Activated T-cell treated with anti-CD3 and anti-CD28 coated beads, Interleukin-2, amount 50 U/mL, for 24 hours (primary cell): ENCODE measurements at places on chromosomes 13 and 19.

DNA sequence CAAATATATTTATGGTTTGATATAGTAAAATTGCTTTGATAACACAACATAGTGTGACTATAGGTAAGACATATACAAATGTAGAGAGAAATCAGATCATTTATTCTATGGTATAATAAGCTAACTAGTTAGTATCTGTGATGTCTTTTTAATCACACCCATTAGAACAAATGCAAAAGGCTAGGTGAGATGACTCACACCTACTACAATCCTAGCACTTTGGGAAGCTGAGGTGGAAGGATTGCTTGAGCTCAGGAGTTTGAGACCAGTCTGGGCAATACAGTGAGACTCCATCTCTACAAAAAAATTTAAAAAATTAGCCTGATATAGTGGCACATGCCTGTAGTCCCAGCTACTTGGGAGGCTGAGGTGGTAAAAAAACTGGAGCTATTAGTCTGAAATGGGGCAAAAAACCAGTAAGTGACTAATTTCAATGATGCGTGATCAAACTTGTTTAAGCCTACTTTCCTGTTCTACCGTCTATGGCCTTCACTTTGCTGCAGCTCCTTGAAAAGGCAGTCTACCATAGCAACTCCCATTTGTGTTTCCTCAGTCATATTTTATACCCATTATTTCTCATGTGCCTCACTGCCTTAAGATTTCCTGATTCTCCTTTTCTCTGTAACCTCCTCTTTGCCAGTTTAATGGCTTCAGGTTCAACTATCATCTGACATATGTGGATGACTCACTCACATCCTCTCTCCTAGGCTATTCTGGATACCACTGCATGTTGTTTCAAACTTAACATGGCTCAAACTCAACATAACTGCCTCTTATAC is 12.5 kb downstream of the ALG5 start:
- no peak for DNase-seq
- H3K4me3 ChIP-seq: no peak overlapping the region
- H3K36me3 ChIP-seq: peaks cover 96% of the 10 kb centered on the region
- no peaks in the 10 kb centered on the region for H3K27me3 ChIP-seq

GRCh38 chr19:40241125-40241808 is 14.8 kb upstream of the CCNP start:
- no peaks in the 10 kb centered on the region for H3K4me1 ChIP-seq
- H3K27me3 ChIP-seq: no peaks in the 10 kb centered on the region
- peaks cover 75% of the 10 kb centered on the region for H3K36me3 ChIP-seq

GRCh38 chr19:2051773-2052704 is 995 bp upstream of the MKNK2 start:
- peaks cover 15% of the 10 kb centered on the region for H3K36me3 ChIP-seq
- peak overlapping the region; percentile 73 for H3K4me3 ChIP-seq
- DNase-seq: peak; percentile 63
- no peaks in the 10 kb centered on the region for H3K27me3 ChIP-seq

DNA sequence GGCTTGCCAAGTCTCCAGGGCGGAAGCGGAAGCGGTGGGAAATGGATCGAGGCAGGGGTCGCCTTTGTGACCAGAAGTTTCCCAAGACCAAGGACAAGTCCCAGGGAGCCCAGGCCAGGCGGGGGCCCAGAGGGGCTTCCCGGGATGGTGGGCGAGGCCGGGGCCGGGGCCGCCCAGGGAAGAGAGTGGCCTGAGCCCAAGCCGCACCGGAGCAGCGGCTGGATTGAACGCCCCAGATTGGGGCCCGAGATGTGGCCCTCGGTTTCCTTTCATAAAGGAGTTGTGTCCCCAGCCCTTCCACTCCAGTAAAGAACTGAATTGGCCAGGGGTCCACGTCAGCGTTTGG is 548 bp upstream of the P2RY11 start:
- H3K27me3 ChIP-seq: no peaks in the 10 kb centered on the region
- H3K4me3 ChIP-seq: peak overlapping the region; percentile 94
- no peak for DNase-seq
- H3K27ac ChIP-seq: peak overlapping the region; percentile 97
- peaks cover 93% of the 10 kb centered on the region for H3K36me3 ChIP-seq

- H3K27ac ChIP-seq: no peak overlapping the region
- H3K4me1 ChIP-seq: peaks cover 20% of the 10 kb centered on the region
- no peak for DNase-seq
- H3K36me3 ChIP-seq: no peaks in the 10 kb centered on the region
- H3K4me3 ChIP-seq: no peak overlapping the region
Observed at GRCh38 chr13:27177852-27178251, 6.2 kb upstream of the USP12 start.

- no peaks in the 10 kb centered on the region for H3K4me1 ChIP-seq
- DNase-seq: no peak
- no peaks in the 10 kb centered on the region for H3K36me3 ChIP-seq
- H3K27me3 ChIP-seq: peaks cover 5% of the 10 kb centered on the region
- no peak overlapping the region for H3K27ac ChIP-seq
Observed at GRCh38 chr13:47798906-47799305, 202.2 kb downstream of the SUCLA2 start.

- H3K36me3 ChIP-seq: no peaks in the 10 kb centered on the region
- H3K27me3 ChIP-seq: peaks cover 8% of the 10 kb centered on the region
- no peak overlapping the region for H3K4me3 ChIP-seq
- H3K4me1 ChIP-seq: peaks cover 41% of the 10 kb centered on the region
Observed at GRCh38 chr19:47521473-47522180, 6.8 kb upstream of the NAPA start.

DNA sequence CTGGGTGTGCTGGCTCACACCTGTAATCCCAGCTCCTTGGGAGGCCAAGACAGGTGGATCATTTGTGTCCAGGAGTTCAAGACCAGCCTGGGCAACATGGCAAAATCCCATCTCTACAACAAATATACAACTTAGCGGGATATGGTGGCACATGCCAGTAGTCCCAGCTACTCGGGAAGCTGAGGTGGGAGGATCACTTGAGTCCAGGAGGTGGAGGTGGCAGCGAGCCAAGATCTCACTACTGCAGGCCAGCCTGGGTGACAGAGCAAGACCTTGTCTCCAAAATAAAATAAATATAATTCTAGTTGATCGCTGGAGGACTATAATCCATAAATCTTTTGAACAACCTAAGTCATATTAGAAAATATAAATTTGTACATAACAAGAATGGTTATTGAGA is 1061.5 kb upstream of the PCDH9 start:
- no peak overlapping the region for H3K4me3 ChIP-seq
- no peak for DNase-seq
- H3K27ac ChIP-seq: no peak overlapping the region
- H3K36me3 ChIP-seq: no peaks in the 10 kb centered on the region

DNA sequence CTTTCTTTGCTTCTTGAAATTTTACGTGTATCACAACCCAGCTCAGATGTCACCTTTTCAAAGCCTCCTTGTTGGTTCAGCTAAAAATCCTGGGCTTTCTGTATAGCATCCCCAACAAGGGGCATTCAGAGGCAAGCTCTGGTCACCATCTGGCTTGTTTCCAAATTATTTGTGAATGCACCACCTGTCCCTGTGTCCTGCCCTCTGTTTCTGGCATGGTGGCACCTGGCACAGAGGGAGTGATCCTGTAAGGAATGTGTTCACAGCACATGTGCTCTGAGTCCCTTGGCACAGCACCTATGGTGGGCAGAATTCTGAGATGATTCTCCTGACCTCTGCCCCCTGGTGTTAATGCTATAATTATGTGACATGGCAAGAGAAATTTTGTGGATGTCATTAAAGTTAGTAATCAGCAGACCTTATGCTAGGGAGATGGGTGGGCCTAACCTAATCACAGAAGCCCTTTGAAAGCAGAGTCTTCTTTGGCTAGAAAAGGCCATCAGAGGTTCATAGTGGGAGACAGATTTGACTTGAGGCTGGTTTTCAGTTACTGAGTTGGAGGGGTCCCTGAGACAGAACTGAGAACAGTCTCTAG is 76.3 kb downstream of the ZNF429 start:
- H3K36me3 ChIP-seq: peaks cover 11% of the 10 kb centered on the region
- no peak overlapping the region for H3K4me3 ChIP-seq
- no peak for DNase-seq
- no peak overlapping the region for H3K27ac ChIP-seq
- H3K27me3 ChIP-seq: peaks cover 11% of the 10 kb centered on the region
- peaks cover 16% of the 10 kb centered on the region for H3K4me1 ChIP-seq

GRCh38 chr13:66212511-66212910 is 1017.6 kb downstream of the PCDH9 start:
- no peaks in the 10 kb centered on the region for H3K27me3 ChIP-seq
- no peaks in the 10 kb centered on the region for H3K36me3 ChIP-seq
- H3K4me1 ChIP-seq: no peaks in the 10 kb centered on the region
- no peak for DNase-seq

GRCh38 chr13:48236528-48237353 is 3.7 kb downstream of the ITM2B start:
- H3K36me3 ChIP-seq: peaks cover 48% of the 10 kb centered on the region
- no peak for DNase-seq
- peak overlapping the region; percentile 93 for H3K4me3 ChIP-seq
- peak overlapping the region; percentile 58 for H3K27ac ChIP-seq
- no peaks in the 10 kb centered on the region for H3K27me3 ChIP-seq

DNA sequence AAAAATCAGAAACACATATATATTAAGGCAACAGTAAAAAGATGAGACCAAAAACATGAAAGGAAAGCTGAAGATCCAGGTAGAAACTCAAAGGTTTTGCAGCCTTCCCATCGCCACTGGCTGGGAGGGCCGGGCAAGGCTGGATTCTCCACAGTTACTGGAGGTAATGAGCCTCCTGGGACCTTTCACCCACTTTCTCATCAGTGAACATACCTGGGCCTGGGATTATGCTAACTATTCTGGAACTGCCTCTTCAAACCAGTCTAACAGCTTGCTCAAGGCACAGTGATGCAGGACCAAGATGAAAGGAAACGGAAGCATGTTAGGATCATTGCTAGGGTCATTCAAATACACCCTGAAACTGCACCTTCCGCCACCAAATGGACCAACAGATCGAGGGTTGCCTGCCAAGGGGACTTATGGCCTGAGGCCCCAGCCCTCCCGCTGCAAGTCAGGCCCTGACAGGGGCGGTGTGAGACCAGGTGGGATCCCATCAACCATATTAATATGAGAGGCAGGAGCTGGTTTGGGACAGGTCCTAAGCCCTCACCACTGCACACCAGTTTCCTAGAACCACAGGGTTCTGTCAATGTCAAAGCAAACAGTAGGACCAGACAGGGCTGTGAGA is 28.4 kb upstream of the ATP12A start:
- no peaks in the 10 kb centered on the region for H3K36me3 ChIP-seq
- H3K4me1 ChIP-seq: peaks cover 10% of the 10 kb centered on the region
- H3K4me3 ChIP-seq: no peak overlapping the region
- no peak for DNase-seq
- no peak overlapping the region for H3K27ac ChIP-seq
- peaks cover 15% of the 10 kb centered on the region for H3K27me3 ChIP-seq

DNA sequence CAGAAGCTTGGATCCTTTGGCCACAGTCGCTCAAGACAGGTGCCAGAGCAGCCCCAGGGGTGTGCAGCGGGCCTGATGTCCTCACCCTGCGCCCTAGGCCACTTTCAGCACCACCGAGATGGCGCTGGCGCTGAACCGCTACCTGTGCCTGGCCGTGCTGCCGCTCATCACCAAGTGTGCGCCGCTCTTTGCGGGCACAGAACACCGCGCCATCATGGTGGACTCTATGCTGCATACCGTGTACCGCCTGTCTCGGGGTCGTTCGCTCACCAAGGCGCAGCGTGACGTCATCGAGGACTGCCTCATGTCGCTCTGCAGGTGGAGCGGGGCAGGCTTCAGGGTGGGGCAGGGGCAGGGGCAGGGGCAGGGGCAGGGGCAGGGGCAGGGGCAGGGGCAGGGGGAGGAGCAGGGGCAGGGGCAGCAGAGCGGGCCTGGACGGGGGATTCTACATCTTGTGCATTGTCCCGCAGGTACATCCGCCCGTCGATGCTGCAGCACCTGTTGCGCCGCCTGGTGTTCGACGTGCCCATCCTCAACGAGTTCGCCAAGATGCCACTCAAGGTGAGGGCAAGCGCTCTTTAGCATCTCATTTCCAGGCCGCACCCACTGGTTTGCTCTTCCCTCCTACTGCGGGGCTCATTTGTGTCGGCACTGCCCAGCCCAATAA is 69.1 kb downstream of the RYR1 start:
- no peak overlapping the region for H3K27ac ChIP-seq
- no peaks in the 10 kb centered on the region for H3K4me1 ChIP-seq
- no peaks in the 10 kb centered on the region for H3K27me3 ChIP-seq
- no peak overlapping the region for H3K4me3 ChIP-seq

- H3K27me3 ChIP-seq: no peaks in the 10 kb centered on the region
- H3K27ac ChIP-seq: peak overlapping the region; percentile 57
- DNase-seq: peak; percentile 72
- no peak overlapping the region for H3K4me3 ChIP-seq
- peaks cover 86% of the 10 kb centered on the region for H3K36me3 ChIP-seq
Observed at GRCh38 chr19:17830567-17831418, 9.5 kb upstream of the INSL3 start.

GRCh38 chr19:6133231-6133630 is 2.2 kb upstream of the ACSBG2 start:
- H3K36me3 ChIP-seq: no peaks in the 10 kb centered on the region
- no peak overlapping the region for H3K4me3 ChIP-seq
- H3K27ac ChIP-seq: no peak overlapping the region
- no peaks in the 10 kb centered on the region for H3K4me1 ChIP-seq
- no peaks in the 10 kb centered on the region for H3K27me3 ChIP-seq

GRCh38 chr13:54640719-54641118 is 1612.1 kb downstream of the OLFM4 start:
- H3K36me3 ChIP-seq: no peaks in the 10 kb centered on the region
- no peaks in the 10 kb centered on the region for H3K27me3 ChIP-seq
- H3K4me1 ChIP-seq: no peaks in the 10 kb centered on the region

DNA sequence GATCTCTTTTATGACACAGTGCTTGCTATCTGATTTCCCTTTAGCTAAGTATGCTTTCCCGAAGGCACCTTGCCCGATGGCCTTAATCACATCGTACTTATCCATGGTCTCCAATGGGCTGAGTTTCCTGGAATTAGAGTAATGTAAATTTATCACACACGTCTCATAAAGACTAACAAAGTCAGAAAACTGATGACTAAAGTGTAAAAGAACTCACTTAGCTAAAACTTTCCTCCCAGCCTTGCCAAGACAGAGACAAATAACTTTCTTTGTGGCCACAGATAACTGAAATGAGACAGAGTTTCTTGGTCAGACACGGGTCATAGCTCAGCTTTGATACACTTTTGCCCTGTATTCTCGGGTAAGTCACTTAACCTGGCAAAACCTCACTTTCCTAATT is 1.5 kb downstream of the NEK5 start:
- peaks cover 10% of the 10 kb centered on the region for H3K36me3 ChIP-seq
- H3K4me3 ChIP-seq: no peak overlapping the region
- DNase-seq: no peak
- H3K27ac ChIP-seq: no peak overlapping the region
- peaks cover 14% of the 10 kb centered on the region for H3K4me1 ChIP-seq
- H3K27me3 ChIP-seq: peaks cover 9% of the 10 kb centered on the region

- peaks cover 6% of the 10 kb centered on the region for H3K4me1 ChIP-seq
- H3K27ac ChIP-seq: peak overlapping the region; percentile 58
- DNase-seq: no peak
- H3K27me3 ChIP-seq: no peaks in the 10 kb centered on the region
Observed at GRCh38 chr19:16106121-16106520, 5.6 kb upstream of the RAB8A start.
